ENCODE measurements at places on chromosomes 4 and X.

- no peak for DNase-seq
Observed at GRCh38 chr4:106986486-106986885, 49.6 kb downstream of the DKK2 start.

DNA sequence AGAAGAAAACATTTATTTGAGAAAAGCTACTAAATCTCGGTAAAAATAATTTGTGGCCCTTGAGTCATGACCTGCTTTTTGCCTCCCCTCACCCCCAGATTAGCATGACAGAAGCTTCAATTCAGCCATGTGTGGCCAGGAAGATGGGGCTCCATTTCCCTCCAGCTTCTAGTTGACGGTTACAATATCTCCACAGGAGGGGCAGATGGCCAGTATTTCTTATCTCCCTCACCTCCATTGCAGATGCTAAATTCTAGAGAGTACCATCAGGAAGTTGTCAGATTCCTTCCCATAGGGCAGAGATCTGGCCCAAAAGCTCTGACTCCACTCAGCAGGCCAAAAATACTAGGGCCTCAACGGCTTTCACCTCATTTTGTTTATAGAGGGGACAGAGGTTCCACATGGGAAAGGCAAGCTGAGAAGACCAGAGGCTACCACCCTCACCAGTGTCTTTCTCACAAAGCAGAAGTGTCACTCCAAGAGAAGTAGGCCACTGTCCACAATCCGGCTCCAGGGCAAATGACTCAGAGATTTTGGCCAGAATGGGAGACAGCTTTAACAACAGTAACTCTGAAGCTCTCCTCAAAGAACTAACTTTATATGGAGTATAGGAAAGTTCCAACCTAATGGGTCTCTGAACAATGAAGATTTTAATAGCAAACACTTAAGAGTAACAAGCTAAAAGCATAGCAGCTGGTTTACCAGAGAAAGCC, 108.3 kb downstream of the TBC1D19 start:
- no peak for DNase-seq

GRCh38 chr4:94959307-94959706, 201.6 kb downstream of the BMPR1B start:
- no peak for DNase-seq

- no peak for DNase-seq
Observed at GRCh38 chrX:361231-362145, 25.2 kb downstream of the PPP2R3B start.

DNA sequence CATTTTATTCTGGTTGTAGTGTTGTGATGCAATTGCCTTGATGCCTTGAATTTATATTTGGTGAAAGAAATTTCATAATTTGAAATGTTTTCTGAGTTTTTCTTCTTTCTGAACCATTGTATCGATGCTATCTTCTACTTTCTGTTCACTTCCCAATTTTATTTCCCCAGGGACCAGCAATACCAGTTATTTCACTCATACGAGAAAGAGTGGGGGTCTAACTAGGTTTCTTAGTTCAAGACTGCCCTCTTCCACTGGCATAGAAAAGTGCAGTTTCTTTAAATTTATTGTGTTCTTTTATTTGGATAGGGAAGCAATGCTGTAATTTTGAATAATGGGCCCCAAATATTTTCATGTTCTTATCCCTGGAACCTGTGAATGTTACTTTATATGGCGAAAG, 544.0 kb upstream of the ADGRL3 start:
- DNase-seq = no peak

- no peak for DNase-seq
Observed at GRCh38 chrX:111543212-111543741, 31.8 kb downstream of the SERTM2 start.

DNA sequence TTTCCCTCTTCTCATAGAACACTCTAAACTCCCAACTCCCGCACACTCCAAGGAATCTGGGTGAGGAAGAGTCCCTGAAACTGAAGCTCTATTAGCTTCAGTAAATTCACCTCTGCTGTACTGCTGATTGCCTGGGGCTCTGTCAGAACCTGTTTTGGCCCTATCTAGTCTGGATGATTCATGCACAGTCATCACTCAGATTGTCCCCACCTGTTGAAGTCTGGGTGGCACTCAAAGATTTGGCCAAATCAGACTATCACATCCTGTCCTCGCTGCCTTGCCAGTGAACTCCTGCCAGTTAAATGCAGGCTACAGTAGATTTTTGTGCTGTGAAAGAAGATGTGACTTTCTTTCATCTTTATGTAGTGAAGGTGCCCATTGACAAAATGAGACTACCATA, 63.5 kb upstream of the EMCN start:
- DNase-seq = no peak

DNA sequence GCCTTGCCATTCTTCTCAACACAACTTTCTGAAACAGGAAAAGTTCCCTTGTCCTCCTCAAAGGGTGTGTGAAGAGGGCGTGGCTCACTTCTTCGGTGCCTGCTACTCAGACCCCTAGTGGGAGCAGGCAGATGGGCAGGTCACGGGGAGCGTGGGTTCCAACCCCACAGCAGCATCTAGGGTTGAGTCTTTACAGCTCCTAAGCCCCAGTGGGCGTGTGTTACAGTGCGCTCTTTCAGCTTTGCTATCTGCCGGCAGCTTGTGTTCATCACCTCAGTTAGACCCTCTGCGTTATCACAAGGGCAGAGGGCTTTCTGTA, 57.5 kb upstream of the KLF3 start:
- DNase-seq = no peak

DNA sequence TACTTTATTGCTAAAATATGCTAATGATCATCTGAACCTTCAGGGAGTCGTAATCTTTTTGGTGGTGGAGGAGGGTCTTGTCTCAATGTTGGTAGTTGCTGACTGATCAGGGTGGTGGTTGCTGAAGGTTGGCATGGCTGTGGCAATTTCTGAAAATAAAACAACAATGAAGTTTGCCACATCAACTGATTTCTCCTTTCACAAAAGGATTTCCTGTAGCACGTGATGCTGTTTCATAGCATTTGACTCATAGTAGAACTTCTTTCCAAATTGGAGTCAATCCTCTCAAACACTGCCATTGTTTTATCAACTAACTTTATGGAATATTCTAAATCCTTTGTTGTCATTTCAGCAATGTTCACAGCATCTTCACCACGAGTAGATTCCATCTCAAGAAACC, 19.3 kb downstream of the DDIT4L start:
- DNase-seq = no peak

GRCh38 chrX:30887288-30887687, 1.8 kb downstream of the TAB3 start:
- DNase-seq = no peak
